ENCODE measurements at places on chromosomes 4 and X.

GRCh38 chrX:8090482-8090881 is 80.6 kb downstream of the VCX2 start:
- H3K4me1 ChIP-seq, result no peaks in the 10 kb centered on the region
- no peaks in the 10 kb centered on the region for H3K27me3 ChIP-seq
- no peak overlapping the region for H3K27ac ChIP-seq
- H3K4me3 ChIP-seq, result no peak overlapping the region
- no peak for DNase-seq
- H3K36me3 ChIP-seq, result no peaks in the 10 kb centered on the region

DNA sequence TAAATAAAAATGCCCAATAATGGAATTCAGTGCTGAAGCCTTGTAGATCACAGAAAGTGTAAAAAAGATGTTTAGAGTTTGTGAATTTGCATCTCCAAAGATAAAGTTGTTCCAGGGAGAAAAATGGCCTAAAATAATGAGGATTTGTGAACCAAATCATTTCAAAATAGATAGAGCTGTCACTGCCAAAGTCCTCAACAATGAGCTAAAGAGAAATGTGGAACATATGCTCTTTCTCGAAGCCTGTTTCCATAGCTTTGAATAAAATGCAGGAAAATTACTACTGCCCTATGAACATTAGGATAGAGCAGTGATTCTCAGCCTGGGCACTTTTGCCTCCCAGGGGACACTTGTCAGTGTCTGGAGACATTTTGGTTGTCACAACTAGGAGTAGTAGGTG is 3.4 kb upstream of the AP1S2 start:
- no peak overlapping the region for H3K4me3 ChIP-seq
- H3K27ac ChIP-seq, result no peak overlapping the region
- H3K4me1 ChIP-seq, result no peaks in the 10 kb centered on the region

GRCh38 chr4:159305129-159305528 is 202.2 kb downstream of the RAPGEF2 start:
- no peak overlapping the region for H3K4me3 ChIP-seq
- no peaks in the 10 kb centered on the region for H3K27me3 ChIP-seq
- no peaks in the 10 kb centered on the region for H3K4me1 ChIP-seq
- H3K36me3 ChIP-seq, result no peaks in the 10 kb centered on the region

DNA sequence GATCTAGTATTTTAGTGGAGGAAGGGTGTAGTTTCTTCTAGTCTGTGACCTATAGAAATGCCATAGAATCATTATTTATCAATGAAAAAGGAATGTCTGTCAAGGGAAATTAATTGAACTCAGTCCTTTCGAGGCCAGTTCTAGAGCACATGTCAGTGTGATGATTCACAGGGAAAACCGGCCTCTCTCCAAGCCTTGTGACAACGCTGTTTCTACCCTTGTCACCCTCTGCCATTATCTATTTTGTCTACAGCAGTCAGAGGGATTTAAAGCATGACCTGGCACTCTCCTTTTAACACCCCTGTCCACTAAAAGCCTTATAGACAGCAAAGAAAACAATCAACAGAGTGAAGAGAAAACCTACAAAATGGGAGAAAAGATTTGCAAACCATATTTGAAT is 119.8 kb downstream of the DRD5 start:
- DNase-seq, result no peak
- H3K4me3 ChIP-seq, result no peak overlapping the region
- H3K4me1 ChIP-seq, result no peaks in the 10 kb centered on the region

- DNase-seq, result no peak
- no peaks in the 10 kb centered on the region for H3K36me3 ChIP-seq
- H3K4me1 ChIP-seq, result no peaks in the 10 kb centered on the region
- no peak overlapping the region for H3K27ac ChIP-seq
These were observed 83.1 kb downstream of the DMD start for GRCh38 chrX:33128048-33128805.

GRCh38 chr4:7167706-7168105 is 24.6 kb upstream of the SORCS2 start:
- H3K27me3 ChIP-seq, result no peaks in the 10 kb centered on the region
- no peaks in the 10 kb centered on the region for H3K36me3 ChIP-seq
- H3K4me1 ChIP-seq, result no peaks in the 10 kb centered on the region
- DNase-seq, result no peak
- no peak overlapping the region for H3K4me3 ChIP-seq

DNA sequence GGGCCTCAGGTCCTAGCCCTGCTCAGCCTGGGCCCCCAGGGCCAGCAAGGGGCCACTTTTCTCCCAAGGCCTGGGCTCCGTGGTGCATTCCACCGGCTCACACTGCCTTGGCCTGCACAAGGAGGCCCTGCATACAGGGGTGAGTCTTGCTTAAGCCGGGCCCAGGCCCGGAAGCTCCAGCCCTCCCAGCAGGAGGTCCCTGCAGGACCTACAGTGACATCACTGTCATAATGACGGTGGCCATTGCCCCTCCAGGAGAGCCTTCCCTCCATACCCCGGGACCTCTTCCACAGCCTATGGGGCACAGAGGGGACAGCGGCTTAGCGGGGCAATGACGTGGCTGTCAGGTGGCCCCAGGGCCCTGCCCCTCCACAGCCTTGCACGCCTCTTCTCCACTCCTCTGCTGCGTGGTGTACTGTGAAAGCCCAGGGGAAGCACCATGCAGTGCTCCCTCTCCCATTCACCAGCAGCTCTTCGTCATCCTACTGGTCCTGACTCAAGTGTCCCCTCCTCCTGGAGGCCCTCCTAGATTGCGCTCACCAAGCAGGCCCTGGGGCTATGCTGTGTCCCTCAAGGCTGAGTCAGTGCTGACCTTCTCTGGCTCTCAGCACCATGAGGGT is 32.3 kb upstream of the AFAP1 start:
- H3K36me3 ChIP-seq, result no peaks in the 10 kb centered on the region
- H3K27ac ChIP-seq, result peak overlapping the region; percentile 91
- DNase-seq, result no peak
- H3K27me3 ChIP-seq, result no peaks in the 10 kb centered on the region

DNA sequence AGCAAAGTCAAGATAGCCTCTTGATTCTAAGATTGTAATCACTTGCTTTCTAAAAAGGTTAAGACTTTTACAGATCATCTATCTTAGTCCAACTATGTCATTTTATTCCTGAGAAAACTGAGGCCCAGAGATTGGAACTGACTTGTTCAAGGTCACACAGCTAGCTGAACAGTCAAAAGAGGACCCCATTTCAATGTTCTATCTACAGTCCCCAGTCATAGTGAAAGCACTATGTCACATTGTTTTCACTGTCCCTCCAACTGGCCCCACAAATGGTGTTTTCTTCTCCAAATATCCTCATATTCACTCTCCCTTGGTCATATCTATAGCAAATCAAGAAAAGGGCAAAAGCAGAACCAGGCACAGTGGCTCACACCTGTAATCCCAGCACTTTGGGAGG is 145.2 kb downstream of the OPHN1 start:
- DNase-seq, result no peak
- H3K27ac ChIP-seq, result no peak overlapping the region
- no peaks in the 10 kb centered on the region for H3K27me3 ChIP-seq
- H3K36me3 ChIP-seq, result no peaks in the 10 kb centered on the region

DNA sequence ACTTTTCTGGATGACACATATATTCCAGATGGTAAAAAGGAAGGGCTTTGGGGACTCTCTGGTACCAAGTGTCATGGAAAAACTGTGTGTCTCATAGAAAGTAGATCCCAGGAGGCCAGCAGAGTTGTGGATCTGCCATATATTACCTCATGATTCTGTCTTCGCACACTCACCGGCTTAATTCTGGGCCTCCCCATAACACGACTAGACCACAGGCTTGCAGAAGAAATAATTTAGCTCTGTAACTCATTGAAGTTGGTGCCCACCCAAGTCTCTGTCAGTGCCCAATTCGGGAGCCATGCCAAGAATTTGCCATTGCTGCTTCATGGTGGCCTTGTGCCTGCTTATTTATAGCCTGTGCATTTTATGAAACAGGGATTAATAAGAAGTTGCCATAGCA is 104.5 kb downstream of the AR start:
- H3K36me3 ChIP-seq, result no peaks in the 10 kb centered on the region
- peaks cover 2% of the 10 kb centered on the region for H3K27me3 ChIP-seq
- no peak overlapping the region for H3K4me3 ChIP-seq
- H3K27ac ChIP-seq, result no peak overlapping the region

DNA sequence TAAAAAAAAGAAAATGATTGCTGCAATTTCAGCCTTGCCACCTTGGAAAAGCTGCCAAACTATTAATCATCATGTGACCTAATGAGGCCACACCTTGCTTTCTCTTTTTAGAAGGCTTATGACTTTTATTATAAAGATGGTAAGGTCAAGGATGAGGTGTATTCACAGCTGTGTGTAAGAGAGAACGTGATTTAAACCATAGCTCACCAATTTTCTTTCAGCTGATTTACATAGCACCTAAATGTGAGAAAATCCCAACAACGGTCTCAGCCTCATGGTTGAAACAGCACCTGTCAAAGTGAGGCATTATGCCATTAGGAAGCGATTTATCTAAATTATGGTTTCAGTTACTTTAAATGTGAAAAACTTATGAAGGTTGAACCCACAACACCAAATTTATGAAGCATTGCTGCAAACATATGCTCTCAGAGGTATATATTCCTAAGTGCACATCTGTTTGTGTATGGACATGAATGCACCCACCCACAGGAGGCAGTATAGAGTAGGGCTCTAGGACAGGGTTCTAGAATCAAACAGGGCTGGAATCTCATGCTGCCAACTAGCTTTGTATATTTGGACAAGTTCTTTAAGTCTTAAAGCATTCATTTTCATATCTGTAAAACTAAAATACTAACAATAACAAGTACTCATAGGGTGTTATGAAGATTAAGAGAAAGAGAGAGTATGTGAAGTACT is 40.7 kb downstream of the ANXA3 start:
- no peaks in the 10 kb centered on the region for H3K4me1 ChIP-seq
- H3K36me3 ChIP-seq, result no peaks in the 10 kb centered on the region
- no peak for DNase-seq
- H3K4me3 ChIP-seq, result no peak overlapping the region
- no peaks in the 10 kb centered on the region for H3K27me3 ChIP-seq
- H3K27ac ChIP-seq, result no peak overlapping the region

- H3K27ac ChIP-seq, result no peak overlapping the region
- H3K4me1 ChIP-seq, result no peaks in the 10 kb centered on the region
- no peak overlapping the region for H3K4me3 ChIP-seq
- no peaks in the 10 kb centered on the region for H3K27me3 ChIP-seq
- no peak for DNase-seq
These were observed 206.1 kb upstream of the KLF8 start for GRCh38 chrX:56025872-56026571.

- H3K27me3 ChIP-seq, result no peaks in the 10 kb centered on the region
- H3K4me3 ChIP-seq, result no peak overlapping the region
- no peak for DNase-seq
- H3K27ac ChIP-seq, result no peak overlapping the region
- no peaks in the 10 kb centered on the region for H3K36me3 ChIP-seq
- no peaks in the 10 kb centered on the region for H3K4me1 ChIP-seq
These were observed 94.9 kb upstream of the TBC1D9 start for GRCh38 chr4:140851032-140851636.

DNA sequence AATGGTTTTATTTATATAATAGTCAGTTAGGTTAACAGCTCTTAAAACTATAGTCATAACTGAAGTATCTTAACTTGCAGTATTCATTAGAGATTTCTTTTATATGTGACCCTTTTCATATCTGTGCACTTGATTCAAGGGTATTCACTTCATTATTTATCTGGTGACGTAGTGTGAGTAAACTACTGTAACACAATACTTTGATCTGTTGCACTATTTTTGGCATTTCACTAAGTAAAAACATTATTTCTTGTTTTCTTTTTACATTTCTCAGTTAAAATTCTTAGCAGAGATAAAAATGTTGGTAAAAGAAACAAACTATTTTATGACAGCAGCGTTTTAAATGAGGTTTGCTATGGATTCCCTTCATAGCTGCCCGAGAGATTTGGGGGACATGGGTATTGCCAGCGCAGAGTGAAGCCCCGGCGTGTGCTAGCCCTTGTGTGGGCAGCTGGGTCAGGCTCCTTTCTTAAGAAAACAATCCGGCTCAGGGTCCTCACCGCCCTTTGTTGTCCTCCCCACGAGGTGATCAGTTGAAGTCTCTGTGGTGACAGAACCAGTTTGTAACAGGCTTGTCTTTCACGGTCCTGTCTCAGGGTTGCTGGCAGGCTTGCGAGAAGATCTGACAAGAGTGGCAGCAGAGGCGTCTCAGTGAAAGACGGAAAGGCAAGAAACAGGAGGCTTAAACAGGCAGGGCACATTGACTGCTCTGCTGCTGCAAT is 293.4 kb downstream of the BMPR1B start:
- DNase-seq, result no peak
- no peaks in the 10 kb centered on the region for H3K4me1 ChIP-seq
- H3K36me3 ChIP-seq, result no peaks in the 10 kb centered on the region
- H3K27me3 ChIP-seq, result no peaks in the 10 kb centered on the region

GRCh38 chr4:186204103-186204559 is 12.8 kb downstream of the CYP4V2 start:
- no peak for DNase-seq
- no peaks in the 10 kb centered on the region for H3K36me3 ChIP-seq
- H3K4me1 ChIP-seq, result no peaks in the 10 kb centered on the region
- peak overlapping the region; percentile 22 for H3K4me3 ChIP-seq

GRCh38 chr4:79917246-79917645 is 155.8 kb downstream of the ANTXR2 start:
- H3K4me1 ChIP-seq, result no peaks in the 10 kb centered on the region
- no peak overlapping the region for H3K4me3 ChIP-seq
- H3K27me3 ChIP-seq, result no peaks in the 10 kb centered on the region
- H3K27ac ChIP-seq, result no peak overlapping the region
- no peak for DNase-seq

DNA sequence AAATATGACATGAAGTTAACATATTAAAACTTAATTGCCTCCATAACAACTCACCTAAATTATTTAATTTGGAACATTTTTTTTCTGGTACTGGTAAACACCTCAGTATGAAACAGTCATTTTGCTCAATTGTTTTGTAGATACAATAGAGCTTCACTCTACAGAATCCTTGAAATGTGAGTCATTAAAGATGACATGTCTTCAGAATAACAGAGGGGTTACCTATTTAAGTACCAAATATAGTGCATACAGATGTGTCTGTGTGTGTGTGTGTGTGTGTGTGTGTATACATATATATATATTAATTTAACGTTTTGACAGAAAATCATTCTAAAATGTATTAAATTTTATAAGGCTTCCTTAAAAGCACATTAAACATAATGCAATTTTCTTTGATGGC is 297.6 kb downstream of the INPP4B start:
- H3K36me3 ChIP-seq, result no peaks in the 10 kb centered on the region
- H3K4me3 ChIP-seq, result no peak overlapping the region
- no peaks in the 10 kb centered on the region for H3K4me1 ChIP-seq
- H3K27ac ChIP-seq, result no peak overlapping the region
